Kidney epithelial cell (primary cell): ENCODE measurements at places on chromosomes 4 and X.
A peak's percentile ranks its signal among the peaks of the same experiment; 100 is the strongest.

DNA sequence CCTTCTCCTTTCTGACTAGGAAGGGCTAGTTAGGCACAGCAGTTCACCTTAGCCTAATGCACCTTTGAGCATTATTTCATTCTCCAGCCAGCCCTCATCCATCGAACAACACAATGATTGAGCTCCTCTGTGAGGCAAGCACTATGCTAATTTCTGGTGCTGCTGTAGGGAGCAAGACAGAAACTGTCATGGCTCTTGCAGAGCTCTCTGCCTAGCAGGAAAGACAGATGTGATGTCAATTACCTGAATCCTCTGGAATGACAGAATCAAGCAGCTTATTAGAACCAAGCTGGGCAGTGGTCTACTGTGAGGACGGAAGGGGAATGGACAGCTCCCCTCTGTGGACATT, 256.1 kb upstream of the NOCT start:
- DNase-seq = no peak

DNA sequence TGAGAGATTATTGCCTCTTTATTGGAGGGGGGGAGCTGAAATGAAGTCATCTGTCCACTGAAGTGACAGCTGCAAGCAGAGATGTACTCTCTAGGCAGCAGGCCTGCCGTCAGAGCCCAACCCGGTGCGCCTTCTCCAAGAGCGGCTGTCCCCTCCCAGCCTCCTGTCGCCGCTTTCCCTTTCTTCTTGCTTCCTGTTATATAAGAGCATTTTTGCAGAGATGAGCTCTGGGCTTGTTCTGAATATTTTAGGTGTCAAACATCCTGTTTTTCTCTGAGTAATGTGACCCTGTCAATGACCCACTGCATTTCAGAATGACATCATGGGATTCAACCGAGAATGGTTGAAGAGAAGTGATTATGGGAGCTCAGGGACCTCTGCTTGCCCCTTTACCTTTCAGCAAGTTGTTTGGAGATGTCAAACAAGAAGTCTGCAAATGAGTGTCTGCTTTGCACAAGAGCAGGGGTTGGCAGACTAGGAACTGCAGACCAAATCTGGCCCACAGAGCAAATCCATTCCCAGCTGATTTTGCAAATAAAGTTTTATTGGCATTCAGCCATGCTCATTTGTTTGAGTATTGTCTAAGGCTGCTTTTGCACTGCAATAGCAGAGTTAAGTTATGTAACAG, 79.9 kb downstream of the SLC9A6 start:
- DNase-seq = peak; percentile 16

DNA sequence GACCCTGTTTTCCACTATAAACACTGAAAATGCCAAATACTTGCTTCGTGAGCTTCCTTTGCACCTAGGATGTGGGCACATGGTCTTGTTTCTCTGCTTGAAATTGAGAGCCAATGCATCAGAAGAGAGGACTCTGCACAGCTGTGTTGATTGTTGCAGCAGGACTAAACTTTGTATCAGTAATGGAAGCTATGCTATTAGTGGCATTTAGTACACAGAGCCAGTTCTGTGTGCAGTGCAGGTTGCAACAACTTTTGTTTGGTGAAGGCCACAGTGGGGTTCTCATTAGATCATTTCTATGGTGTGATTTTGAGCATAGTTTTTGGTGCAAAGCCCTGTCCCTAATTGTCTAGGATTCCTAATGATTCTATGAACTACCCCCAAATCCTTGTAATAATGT, 54.4 kb upstream of the ANKRD17 start:
- DNase-seq = no peak

DNA sequence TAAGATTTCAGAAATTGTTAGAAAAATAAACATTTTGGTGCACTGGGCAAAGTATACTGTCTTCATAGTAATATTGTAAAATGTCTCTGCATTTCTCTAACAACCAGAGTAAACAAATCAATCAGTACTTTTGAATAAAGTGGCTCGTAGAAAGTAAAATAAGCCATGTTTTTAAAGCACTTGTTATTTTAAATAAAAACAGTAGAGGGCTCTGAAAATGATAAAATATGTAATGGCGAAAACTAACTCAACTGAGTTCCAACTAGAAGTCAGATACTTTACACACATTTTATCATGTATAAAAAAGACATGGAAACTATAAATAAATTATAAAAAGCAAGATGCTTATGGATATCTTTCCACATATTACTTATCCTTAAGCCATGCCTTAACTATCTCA, 1134.4 kb downstream of the PDHA2 start:
- no peak for DNase-seq

- DNase-seq = no peak
These were observed 10.2 kb downstream of the HGFAC start for GRCh38 chr4:3451956-3452355.

GRCh38 chr4:107213410-107213809, 177.3 kb upstream of the DKK2 start:
- DNase-seq = no peak
